Naive B cell (primary cell): ENCODE measurements at places on chromosomes 2 and 18. TPM values are rescaled to one million over a fixed set of nuclear protein-coding genes. Genes with fewer than 3 reads are reported as not detected.

GRCh38 chr2:101111262-101111838, 39.8 kb downstream of the TBC1D8 start:
- peaks cover 12% of the 10 kb centered on the region for H3K27me3 ChIP-seq
- H3K4me3 ChIP-seq = no peak overlapping the region
- peaks cover 7% of the 10 kb centered on the region for H3K4me1 ChIP-seq
- H3K36me3 ChIP-seq = no peaks in the 10 kb centered on the region

DNA sequence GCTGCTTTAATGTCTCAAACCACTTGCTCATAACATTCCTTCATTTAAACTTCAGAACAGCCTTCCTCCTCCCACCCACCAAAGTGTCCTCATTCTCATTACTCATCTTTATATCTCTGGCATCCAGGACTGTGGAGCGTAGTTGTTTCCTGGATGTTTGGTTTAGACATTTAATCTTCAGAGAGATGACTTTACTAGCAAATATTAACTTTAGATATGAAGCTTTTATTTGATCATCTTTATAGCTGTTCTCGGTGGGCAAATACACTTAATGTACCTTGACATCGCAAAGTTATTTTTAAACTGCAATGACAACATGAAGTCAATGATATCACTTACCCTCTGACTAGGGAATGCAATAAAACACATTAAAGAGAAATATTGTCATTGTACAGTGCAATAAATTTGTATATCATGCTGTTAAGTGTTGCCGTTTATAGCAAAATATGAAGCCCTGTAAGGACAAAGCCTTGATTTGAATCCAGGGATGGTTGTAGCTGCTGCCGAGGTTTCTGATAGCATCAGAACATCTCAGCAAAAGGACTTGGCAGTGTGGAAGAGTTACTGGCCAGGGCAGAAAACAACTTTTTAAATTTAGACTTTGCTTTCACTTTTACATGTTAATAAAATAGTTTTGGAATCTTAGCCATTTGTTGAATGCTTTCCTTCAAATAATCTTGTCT, 4.6 kb upstream of the LAMA3 start:
- peaks cover 28% of the 10 kb centered on the region for H3K27me3 ChIP-seq
- H3K4me1 ChIP-seq = peaks cover 6% of the 10 kb centered on the region
- no peak for DNase-seq

GRCh38 chr2:27807476-27807875, 36.0 kb downstream of the MRPL33 start:
- no peak overlapping the region for H3K4me3 ChIP-seq
- H3K27me3 ChIP-seq = no peaks in the 10 kb centered on the region
- no peak overlapping the region for H3K27ac ChIP-seq
- DNase-seq = no peak

The SERPINB11 gene
- polyA plus RNA-seq = not detected

The HOXD12 gene
- polyA plus RNA-seq = not detected

The TTN gene
- polyA plus RNA-seq = 2.2 TPM

The LYPD6B gene
- polyA plus RNA-seq = 1.6 TPM
